ENCODE measurements at places on chromosomes 6 and 20.
A peak's percentile ranks its signal among the peaks of the same experiment; 100 is the strongest.

DNA sequence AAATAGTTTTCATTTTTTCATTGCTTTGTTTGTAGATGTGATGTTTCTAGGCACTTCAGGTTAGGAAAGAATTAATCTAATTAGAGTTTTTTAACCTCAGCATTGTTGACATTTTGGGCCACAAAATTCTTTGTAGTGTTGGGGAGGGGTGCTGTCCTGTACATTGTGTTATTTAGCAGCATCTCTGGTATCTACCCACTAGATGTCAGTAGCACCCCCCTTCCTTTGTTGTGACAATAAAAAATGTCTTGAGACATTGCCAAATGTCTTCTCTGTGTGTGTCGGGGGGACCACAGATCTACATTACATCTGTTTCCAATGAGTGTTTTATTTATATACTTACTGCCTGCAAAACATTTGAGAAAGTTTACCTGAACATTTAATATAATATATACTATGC, 45.6 kb downstream of the EYA4 start:
- DNase-seq = no peak

DNA sequence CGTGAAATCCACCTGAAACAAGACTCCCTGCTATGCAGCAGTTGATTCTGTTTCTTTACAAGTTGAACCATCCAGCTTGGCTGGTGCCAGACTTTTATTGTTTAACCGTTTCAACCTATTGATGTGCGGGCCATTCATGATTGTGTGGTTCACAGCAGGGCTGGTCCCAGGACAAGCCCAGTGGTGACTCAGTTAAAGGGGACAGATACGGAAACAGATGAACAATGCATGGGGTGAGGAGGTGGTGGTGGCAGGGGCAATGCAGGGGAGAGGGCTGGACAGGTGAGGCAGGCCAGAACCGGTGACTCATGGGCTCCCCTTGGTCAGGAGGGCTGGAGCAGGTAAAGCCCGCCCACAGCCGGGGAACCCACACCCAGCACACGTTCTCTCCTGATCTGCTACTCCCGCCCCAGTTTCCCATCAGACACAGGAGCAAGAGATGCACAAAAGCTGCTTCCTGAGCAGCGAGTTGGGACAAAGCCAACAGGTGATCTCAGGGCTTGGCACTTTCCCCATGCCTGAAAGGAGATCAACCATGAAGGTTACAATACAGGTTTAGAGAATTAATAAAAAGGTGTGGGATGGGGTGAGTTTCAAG, 232.2 kb downstream of the LY86 start:
- no peak for DNase-seq

DNA sequence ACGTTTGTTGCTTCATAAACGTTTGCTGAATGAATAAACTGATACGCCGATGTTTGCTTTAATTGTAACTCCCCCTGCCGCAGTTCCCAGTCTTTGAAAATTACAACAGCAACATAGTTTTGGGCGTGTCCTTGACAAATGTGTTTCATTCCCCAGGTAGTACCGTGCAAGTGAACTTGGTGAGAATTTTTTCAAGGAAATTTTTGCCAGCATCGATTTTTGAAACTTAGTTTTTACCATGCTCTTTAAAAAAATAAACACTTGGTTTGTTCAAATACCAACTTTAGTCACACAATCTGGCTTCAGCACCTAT, 60.1 kb downstream of the FAM217A start:
- no peak for DNase-seq

- peak; percentile 45 for DNase-seq
Observed at GRCh38 chr6:158852312-158853071, 33.3 kb upstream of the EZR start.

- DNase-seq = no peak
Observed at GRCh38 chr20:44547419-44547818, 25.5 kb upstream of the SERINC3 start.

DNA sequence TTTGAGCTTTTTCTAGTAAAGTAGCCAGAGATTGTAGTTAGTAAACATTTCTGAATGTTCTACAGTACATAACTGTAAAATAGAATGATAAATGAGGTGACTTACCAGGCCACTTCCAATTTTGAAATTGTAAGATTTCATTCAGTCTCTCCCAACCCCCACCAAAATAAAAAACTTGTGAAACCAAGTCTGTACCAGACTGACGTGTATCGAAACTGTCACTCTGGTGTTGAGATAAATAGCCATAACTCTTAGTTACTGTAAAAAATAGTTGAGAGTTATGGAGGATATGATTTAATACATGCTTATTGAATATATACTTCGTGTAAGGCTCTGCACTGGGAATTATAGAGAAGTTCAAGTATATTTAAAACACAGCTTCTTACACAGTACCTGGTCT, 455.7 kb downstream of the PLCB1 start:
- no peak for DNase-seq

GRCh38 chr6:10441004-10441654, 26.3 kb upstream of the TFAP2A start:
- no peak for DNase-seq

DNA sequence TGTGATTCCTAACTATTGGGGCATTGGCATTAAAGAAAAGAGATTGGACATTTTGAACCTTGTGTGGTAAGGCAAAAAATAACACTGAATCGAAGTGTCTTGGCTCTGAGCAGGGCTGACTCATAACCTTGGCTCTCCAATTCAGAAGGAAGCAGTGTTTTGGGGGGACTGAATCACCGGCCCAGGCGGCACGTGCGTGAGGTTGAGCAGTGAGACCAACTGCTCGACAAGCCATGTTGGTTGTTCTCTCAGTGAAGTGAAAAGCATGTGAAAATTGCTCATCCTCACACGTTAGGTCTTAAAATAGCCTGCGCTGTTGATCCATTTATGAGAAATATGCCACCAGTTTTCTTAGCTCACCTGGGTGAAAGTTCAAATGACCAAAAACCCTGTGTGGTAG, 137.8 kb upstream of the SPACA1 start:
- DNase-seq = peak; percentile 49

- no peak for DNase-seq
Observed at GRCh38 chr6:16544006-16544405, 217.3 kb downstream of the ATXN1 start.

DNA sequence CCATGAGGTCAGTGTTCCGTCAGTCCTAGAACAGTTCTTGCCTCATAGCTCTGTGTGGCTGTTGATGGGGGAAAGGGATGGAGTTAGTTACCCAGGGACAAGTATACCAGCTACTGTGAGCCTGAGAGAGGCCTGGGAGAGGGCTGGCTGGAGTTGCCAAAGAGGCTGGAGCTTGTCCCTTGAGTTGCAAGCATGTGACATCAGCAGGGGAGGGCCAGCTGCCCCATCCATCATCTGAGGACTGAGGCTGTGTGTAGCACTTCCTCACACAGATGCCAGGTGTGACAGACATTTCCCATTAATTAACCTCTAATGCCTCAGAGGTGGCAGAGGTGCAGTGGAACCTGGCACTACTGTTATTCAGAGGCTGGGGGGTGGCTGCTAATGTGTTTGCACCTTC, 131.6 kb downstream of the PHACTR3 start:
- no peak for DNase-seq
